Mesenchymal stem cell (in vitro differentiated cells and primary cell): ENCODE measurements at places on chromosomes 1 and 21.

DNA sequence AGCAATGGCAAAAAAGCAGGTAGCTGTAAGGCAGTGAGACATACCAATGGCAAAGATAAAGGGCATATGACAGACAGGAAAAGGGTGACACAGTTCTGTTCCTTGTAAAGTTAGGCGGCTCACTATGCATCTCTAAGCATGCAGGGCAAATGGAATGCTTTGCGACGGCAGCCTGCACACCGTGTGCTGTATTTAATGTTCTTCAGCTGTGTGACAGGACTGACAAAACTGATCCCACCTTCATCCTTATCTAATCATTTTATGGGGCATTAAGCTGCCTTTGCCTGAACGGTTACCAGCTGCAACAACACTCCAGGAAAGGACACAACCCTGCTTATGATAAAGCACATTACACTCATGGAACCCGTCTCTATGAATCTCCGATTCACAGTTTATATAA, 80.5 kb upstream of the VAV3 start:
- peaks cover 19% of the 10 kb centered on the region for H3K27me3 ChIP-seq
- H3K27ac ChIP-seq, result no peak overlapping the region

- no peaks in the 10 kb centered on the region for H3K27me3 ChIP-seq
- H3K4me1 ChIP-seq, result peaks cover 1% of the 10 kb centered on the region
- DNase-seq, result no peak
- H3K36me3 ChIP-seq, result no peaks in the 10 kb centered on the region
- no peak overlapping the region for H3K4me3 ChIP-seq
- no peak overlapping the region for H3K27ac ChIP-seq
Observed at GRCh38 chr1:79716447-79716846, 709.9 kb upstream of the ADGRL4 start.

DNA sequence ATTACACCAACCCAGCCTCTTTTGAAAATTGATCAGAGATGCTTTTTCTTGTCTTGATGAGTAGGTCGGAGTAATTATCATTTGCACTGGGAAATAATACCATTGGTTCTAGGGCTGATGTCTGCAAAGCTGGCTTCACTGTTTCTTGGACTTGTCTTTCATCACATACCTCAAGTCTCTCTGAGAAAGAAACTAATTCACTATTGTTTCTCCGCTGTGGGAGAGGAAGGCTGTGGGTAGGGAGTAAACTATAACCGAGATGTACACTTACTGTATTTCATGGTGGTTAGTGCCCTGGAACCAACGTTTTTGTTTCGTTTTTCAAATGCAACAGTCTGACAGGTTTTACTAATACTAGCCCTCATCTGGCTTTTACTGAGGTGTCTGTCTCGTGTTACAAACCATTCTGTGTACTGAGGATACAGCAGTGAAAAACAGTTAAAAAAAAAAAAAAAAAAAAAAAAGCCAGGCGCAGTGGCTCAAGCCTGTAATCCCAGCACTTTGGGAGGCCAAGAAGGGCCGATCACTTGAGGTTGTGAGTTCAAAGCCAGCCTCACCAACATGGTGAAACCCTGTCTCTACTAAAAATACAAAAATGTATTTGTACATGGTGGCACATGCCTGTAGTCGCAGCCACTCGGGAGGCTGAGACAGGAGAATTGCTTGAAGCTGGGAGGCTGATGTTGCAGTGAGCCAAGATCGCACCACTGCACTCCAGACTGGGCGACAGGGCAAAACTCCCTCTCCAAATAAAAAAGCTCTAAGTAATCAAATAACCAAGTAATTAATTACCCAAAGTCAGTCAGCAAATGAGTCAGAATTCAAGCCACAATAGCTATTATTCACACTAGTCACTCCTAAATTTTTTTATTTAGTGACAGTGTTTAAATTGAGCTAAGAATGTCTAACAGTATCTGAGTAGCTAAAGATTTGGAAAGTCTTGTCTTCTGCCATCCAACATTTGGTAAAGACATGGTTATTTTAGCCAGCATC, 23.3 kb downstream of the TOMM20 start:
- peaks cover 2% of the 10 kb centered on the region for H3K4me1 ChIP-seq
- peaks cover 37% of the 10 kb centered on the region for H3K36me3 ChIP-seq
- H3K27ac ChIP-seq, result no peak overlapping the region

DNA sequence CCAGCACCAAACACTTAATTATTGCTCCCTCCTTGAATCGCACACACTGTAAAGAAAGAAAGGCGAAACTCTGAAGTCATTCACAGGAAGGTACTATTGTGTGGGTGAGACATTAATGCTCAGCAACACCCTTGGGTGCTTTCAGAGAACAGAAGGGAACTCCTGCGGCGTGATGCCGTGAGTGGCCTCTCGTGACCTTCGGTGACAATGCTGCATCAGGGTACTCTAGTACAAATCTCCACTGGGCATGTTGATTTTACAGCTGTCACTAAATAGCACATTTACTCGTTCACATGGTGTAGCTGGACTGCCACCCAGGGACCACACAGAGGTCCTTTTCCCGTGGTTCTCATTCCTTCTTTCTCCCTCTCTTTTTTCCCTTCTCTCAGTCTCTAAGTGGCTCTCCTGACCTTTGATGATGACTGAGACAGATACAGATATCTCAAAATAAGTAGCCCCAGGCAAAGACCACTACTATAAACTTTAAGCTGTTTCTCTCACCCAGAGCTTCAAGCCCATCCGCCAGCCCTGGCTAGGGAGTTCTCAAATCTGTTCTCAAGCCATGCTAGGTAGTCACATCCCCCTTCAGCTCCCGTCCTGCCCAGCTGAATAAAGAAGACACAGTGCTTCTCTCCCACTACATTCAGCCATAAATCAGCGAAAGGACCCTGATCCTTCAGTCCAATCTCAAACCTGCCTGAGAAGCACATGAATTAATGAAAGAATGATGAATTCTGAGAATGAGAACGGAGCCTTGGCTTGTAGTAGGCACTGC, 223.4 kb upstream of the FMN2 start:
- DNase-seq, result no peak
- no peak overlapping the region for H3K4me3 ChIP-seq
- no peaks in the 10 kb centered on the region for H3K4me1 ChIP-seq

DNA sequence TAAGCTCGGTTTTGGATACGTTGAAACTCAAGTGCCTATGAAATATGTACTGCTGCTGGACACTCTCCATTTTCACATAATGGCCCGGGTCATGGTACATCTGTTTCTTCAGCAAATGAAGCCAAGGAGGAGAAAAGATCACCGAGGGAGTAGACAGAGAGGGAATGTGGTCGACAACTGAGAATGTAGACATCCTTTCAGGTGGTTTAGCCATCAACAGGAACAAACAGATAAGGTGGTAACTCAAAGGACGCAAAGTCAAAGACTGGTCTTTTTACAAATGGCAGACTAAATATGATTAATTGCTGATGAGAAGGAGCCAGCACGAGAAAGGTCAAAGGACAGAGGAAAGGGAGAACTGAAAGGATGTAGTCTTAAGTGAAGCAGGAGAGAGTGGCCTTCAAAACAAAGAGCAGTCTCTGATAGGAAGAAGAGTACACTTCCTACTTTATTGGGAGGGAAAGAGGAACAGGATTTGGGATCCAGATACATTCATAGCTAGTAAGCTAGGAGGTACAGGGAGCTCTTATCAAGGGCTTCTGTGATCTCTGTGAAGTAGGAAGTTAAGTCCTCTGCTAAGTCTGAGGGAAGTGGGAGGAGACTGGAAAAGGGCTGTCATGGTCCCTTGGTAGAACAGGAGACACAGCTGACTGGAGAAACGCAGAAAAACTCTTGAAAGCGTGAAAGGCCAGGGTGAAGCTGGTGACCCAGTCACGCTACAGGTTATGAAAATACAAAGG, 28.3 kb downstream of the NUP133 start:
- no peaks in the 10 kb centered on the region for H3K4me1 ChIP-seq
- no peaks in the 10 kb centered on the region for H3K27me3 ChIP-seq
- H3K36me3 ChIP-seq, result peaks cover 22% of the 10 kb centered on the region
- H3K4me3 ChIP-seq, result no peak overlapping the region
- no peak overlapping the region for H3K27ac ChIP-seq

GRCh38 chr1:29939079-29939478, 702.8 kb downstream of the PTPRU start:
- peaks cover 12% of the 10 kb centered on the region for H3K27me3 ChIP-seq
- no peak overlapping the region for H3K4me3 ChIP-seq
- no peak for DNase-seq
- no peaks in the 10 kb centered on the region for H3K4me1 ChIP-seq
- H3K27ac ChIP-seq, result no peak overlapping the region
- no peaks in the 10 kb centered on the region for H3K36me3 ChIP-seq

GRCh38 chr1:77557053-77557452, 125.4 kb downstream of the ZZZ3 start:
- peaks cover 3% of the 10 kb centered on the region for H3K4me1 ChIP-seq
- H3K4me3 ChIP-seq, result no peak overlapping the region
- H3K27ac ChIP-seq, result no peak overlapping the region
- no peaks in the 10 kb centered on the region for H3K27me3 ChIP-seq
- peak; percentile 26 for DNase-seq

- peak overlapping the region; percentile 90 for H3K4me3 ChIP-seq
- H3K27me3 ChIP-seq, result no peaks in the 10 kb centered on the region
- H3K36me3 ChIP-seq, result peaks cover 26% of the 10 kb centered on the region
- H3K27ac ChIP-seq, result no peak overlapping the region
- peaks cover 31% of the 10 kb centered on the region for H3K4me1 ChIP-seq
- DNase-seq, result peak; percentile 47
Observed at GRCh38 chr1:1776672-1777582, 1.3 kb downstream of the NADK start.

GRCh38 chr1:247295274-247295684, 36.4 kb downstream of the ZNF496 start:
- H3K4me1 ChIP-seq, result peaks cover 33% of the 10 kb centered on the region
- peak overlapping the region; percentile 94 for H3K27ac ChIP-seq
- H3K27me3 ChIP-seq, result no peaks in the 10 kb centered on the region
- no peak for DNase-seq

- DNase-seq, result no peak
- no peak overlapping the region for H3K4me3 ChIP-seq
- peaks cover 20% of the 10 kb centered on the region for H3K36me3 ChIP-seq
- H3K27me3 ChIP-seq, result peaks cover 49% of the 10 kb centered on the region
- H3K4me1 ChIP-seq, result no peaks in the 10 kb centered on the region
Observed at GRCh38 chr1:204929487-204930154, 59.0 kb downstream of the NFASC start.

- no peak overlapping the region for H3K4me3 ChIP-seq
- no peak overlapping the region for H3K27ac ChIP-seq
- no peaks in the 10 kb centered on the region for H3K4me1 ChIP-seq
- no peak for DNase-seq
Observed at GRCh38 chr1:189212606-189213005, 1265.1 kb downstream of the BRINP3 start.

DNA sequence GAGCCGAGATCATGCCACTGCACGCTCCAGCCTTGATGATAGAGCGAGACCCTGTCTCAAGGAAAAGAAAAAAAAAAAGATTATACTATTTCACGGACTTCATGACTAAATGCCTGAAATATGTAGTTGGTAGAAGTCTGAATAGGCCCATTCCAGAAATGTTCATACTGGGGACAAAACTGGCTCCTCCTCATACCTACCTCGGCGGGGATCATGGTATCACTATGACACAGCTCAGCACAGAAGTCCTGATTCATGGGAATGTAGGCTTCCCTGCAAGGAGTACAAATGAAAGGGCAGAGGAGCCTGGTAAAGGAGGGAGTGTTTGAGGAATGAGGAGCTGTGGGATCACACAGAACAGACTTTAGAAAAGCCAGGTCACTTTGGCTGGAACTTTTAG, 5.0 kb downstream of the SPATA46 start:
- no peak overlapping the region for H3K4me3 ChIP-seq
- no peaks in the 10 kb centered on the region for H3K36me3 ChIP-seq
- H3K4me1 ChIP-seq, result peaks cover 25% of the 10 kb centered on the region
- no peak for DNase-seq
- peak overlapping the region; percentile 49 for H3K27ac ChIP-seq

DNA sequence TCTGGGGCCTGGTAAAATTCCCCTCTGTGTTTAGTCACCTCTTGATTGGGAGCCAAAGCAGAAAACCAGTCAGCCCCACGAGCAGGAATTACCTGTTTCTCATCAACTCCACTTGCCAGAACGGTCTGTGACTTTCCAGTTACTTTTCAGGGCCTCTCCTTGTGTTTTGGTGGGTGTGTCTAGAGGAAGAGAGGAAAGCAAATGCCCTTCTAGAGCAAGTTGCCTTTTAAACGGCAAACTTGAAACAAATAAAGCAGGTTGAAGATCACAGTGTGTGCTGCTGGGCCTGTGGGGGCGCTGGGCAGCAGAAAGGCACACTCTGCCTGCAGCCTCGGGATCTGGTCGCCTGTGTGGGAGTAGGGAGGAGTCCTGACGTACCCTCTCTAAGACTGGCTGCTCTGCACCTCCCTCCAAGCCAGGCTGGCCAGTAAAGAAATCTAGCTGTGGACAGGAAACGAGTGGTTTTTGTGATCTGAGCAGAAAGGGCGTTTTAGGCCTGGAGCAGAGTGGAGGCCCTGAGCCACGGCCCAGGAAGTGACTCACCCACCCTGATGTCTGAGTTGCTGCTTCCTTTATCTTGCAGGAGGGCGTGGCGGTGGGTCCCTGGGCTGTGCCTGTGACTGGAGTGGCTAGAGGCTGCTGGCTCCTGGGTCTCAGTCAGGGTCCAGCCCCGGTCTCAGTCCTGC, 11.1 kb upstream of the S100A11 start:
- H3K36me3 ChIP-seq, result no peaks in the 10 kb centered on the region
- peak overlapping the region; percentile 99 for H3K27ac ChIP-seq
- peaks cover 9% of the 10 kb centered on the region for H3K4me1 ChIP-seq
- H3K4me3 ChIP-seq, result no peak overlapping the region
- peaks cover 3% of the 10 kb centered on the region for H3K27me3 ChIP-seq

DNA sequence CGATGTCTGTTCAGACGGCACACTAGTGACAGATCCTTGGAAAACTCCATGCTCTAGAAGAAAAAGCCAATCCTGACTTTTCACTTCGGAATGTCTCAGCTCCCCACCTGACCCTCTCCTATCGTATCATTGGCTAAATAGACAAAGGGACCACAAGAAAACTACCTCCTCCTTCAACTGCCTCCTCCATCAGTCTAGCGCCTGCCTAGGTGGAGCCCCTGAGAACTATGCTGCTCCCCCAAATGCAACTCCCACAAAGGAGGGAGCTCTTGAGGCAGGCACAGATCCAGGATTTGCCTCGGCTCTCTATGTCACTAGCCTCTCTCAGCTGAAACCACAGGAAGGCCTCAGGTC, 148.4 kb downstream of the TOMM20 start:
- no peak for DNase-seq
- H3K27ac ChIP-seq, result peak overlapping the region; percentile 92
- H3K36me3 ChIP-seq, result no peaks in the 10 kb centered on the region
- H3K4me3 ChIP-seq, result peak overlapping the region; percentile 18
- H3K4me1 ChIP-seq, result peaks cover 41% of the 10 kb centered on the region
- H3K27me3 ChIP-seq, result no peaks in the 10 kb centered on the region

- peak; percentile 26 for DNase-seq
- H3K27ac ChIP-seq, result no peak overlapping the region
- no peaks in the 10 kb centered on the region for H3K36me3 ChIP-seq
- no peaks in the 10 kb centered on the region for H3K4me1 ChIP-seq
Observed at GRCh38 chr1:170402476-170403311, 129.3 kb upstream of the GORAB start.

GRCh38 chr21:14482165-14482564, 64.0 kb downstream of the SAMSN1 start:
- DNase-seq, result no peak
- H3K27me3 ChIP-seq, result no peaks in the 10 kb centered on the region
- H3K4me1 ChIP-seq, result no peaks in the 10 kb centered on the region
- no peak overlapping the region for H3K27ac ChIP-seq
- no peak overlapping the region for H3K4me3 ChIP-seq

GRCh38 chr1:23524716-23525401, 6.2 kb downstream of the E2F2 start:
- H3K27ac ChIP-seq, result no peak overlapping the region
- H3K4me1 ChIP-seq, result peaks cover 7% of the 10 kb centered on the region
- H3K36me3 ChIP-seq, result peaks cover 4% of the 10 kb centered on the region
- H3K27me3 ChIP-seq, result peaks cover 3% of the 10 kb centered on the region
- DNase-seq, result no peak
- H3K4me3 ChIP-seq, result no peak overlapping the region
